Stimulated activated CD4-positive, alpha-beta T cell treated with anti-CD3 and anti-CD28 coated beads, Interleukin-1b, Interleukin-23, amount 100 ng/mL, for 1 hour (primary cell): ENCODE measurements at places on chromosomes 16 and 17.

- no peak for DNase-seq
Observed at GRCh38 chr17:39244016-39244599, 18.4 kb upstream of the STAC2 start.

- DNase-seq = no peak
Observed at GRCh38 chr17:52419229-52419641, 260.7 kb upstream of the CA10 start.

- no peak for DNase-seq
Observed at GRCh38 chr17:32497431-32498205, 10.8 kb downstream of the CDK5R1 start.

DNA sequence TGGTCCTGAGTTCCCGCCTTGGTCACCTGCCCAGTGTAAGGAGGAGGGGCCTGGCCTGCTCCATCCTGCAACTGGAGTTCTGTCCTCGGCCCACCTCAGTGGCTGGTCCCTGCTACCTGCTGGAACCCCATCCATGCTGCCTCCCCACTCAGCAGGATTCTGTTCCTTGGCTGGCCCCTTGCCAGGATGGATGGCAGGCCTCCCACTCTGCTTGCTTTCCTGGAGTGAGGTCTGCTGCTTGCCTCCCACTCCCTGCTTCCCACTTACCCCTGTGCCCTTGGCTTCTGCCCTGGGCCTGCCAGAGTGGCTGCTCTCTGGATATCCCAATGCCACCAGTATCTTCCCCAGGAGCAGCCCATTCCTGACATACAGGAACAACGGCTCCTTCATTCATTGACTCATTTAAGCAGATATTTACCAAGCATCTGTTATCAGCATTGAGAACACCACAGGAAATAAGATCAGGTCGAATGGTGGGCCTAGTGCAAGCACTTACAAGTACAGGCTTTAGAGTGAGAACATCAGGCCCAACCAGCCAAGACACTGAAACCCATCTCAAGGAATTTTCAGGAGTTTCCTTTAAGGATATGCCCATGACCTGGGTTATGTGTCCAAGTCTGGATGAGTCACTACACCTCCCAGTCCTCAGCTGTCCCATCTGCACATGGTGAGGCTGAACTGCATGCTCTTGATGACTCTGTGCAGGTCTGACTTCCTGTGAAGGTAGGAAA lies 17.0 kb upstream of the RPRML start:
- no peak for DNase-seq

DNA sequence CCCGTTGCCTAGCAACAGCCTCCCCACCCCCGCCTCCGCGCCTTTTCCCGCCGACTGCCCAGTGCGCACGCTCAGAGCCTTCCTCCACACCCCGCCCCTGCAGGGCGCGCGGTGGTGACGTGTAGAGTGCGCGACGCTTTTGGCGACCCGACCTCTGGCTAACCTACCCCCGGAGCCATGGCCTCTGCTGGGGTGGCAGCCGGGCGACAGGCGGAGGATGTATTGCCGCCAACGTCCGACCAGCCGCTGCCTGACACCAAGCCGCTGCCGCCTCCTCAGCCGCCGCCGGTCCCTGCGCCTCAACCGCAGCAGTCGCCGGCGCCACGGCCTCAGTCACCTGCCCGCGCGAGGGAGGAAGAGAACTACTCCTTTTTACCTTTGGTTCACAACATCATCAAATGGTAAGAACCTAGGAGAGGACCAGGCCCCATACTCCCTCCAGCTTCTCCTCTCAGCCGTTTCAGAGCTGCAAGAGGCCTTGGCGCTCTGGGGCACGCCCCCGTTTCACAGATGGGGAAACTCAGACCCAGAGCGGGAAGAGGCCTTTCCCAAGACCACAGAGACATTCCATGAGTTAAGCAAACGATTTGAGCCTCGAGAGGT lies at the start of gene MED9:
Gene MED9 (plus strand): TSS at position 136 of the 603 bp plus-strand sequence. CDS start 42 bp downstream, at position 178.
- DNase-seq = peak; percentile 88

- no peak for DNase-seq
Observed at GRCh38 chr17:81251709-81252301, 12.7 kb downstream of the NDUFAF8 start.

DNA sequence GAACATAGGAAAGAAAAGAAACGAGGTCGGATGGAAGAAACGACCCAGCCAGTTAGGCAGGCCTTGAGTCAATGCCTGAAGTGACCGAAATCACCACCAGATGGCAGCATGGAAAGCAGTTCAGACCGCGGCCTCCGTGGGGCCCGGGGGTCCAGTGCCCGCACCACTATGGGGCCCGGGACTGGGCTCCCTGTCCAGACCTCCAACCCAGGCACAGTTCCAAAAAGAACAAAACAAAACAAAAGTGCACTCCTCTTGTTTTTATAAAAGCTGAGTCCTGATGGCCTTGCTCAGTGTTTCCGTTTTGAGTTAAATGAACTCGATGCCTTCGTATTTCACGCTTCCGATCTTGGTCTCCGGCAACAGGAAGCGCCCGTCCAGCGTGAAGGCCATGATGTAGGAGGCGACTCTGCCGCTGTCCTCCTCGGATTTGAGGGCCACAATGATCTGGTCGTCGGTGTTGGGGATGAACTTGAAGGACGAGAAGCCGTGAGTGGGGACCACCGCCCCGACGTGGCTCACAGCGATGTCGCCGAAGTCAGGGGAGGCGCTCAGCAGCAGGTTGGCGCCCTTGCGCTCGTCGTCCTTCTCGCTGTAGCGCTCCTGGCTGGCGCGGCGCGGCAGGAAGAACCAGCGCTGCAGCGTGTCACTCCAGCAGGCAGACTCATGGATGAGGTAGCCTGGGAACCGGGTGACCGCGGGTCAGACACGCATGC lies 13.7 kb upstream of the LGALS3BP start:
- DNase-seq = no peak

GRCh38 chr17:57530508-57530907 lies 214.6 kb downstream of the CCDC182 start:
- DNase-seq = no peak

- DNase-seq = no peak
Observed at GRCh38 chr17:69445132-69445531, 30.6 kb downstream of the MAP2K6 start.

GRCh38 chr16:23420011-23420410 lies 33.0 kb downstream of the COG7 start:
- DNase-seq = no peak

DNA sequence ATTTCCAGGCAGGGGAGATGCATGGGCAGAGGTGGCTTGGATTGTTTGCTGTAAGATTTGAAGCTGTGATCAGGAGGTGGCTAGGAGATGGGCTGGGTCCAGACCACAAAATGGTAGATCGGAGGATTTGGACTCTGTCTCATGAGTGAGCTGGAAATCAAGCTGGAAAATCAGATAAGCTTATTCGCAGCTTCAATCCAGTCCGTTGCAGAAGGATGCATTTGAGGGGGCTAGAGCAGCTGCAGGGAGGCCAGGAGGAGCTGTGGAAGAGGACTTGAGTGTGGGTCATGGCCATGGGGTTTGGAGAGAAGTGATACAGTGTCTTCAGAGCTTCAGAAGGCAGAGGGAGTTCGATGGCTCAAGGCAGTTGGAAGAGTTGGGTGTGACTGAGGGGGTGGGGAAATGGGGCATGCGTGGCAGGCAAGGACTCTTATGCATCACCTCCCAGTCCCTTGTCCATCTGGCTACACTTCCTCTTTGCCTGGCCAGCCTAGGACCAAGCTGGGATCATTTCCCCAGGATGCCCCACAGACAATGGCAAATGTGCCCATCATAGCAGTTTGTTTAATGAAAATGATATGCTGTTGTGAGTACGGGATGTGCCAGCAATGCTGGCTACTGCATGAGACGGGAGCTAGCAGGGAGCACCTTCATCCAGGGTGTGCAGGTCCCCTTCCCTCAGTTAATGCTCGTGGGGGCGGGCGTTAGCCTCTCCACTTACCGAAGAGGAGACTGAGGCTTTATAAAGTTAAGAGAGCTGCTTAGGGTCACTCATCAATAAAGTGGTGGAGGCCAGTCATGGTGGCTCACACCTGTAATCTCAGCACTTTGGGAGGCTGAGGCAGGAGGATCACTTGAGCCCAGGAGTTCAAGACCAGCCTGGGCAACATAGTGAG lies 20.6 kb downstream of the QPRT start:
- no peak for DNase-seq

- no peak for DNase-seq
Observed at GRCh38 chr17:44795928-44796327, 34.2 kb downstream of the GJC1 start.

GRCh38 chr17:69716556-69716955 lies 302.1 kb downstream of the MAP2K6 start:
- no peak for DNase-seq

- no peak for DNase-seq
Observed at GRCh38 chr16:11393861-11394592, 48.8 kb downstream of the RMI2 start.

DNA sequence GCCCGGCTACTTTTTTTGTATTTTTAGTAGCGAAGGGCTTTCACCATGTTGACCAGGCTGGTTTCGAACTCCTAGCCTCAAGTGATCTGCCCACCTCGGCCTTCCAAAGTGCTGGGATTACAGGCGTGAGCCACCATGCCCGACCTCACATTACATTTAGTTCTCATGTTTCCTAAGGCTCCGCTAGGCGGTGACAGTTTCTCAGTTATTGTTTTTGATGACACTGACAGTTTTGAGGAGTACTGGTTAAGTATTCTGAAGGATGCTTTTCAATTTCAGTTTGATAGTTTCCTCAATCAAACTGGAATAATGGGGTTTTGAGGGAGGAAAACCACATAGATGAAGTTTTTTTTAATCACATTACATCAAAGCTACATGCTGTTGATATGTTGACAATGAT lies 1028.5 kb downstream of the CDH8 start:
- no peak for DNase-seq

DNA sequence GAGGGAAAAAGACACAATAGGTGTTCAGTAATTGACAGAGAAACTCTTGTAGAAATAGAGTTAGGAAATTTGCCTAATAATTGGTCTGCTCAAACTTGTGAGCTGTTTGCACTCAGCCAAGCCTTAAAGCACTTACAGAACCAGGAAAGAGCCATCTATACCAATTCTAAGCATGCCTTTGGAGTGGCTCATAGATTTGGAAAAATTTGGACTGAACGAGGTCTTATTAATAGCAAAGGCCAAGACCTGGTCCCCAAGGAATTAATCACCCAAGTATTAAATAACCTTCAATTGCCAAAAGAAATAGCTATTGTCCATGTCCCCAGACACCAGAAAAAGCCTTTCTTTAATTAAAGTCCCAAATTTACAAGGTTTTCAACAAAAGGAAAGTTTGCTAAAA lies 90.3 kb downstream of the EMP2 start:
- no peak for DNase-seq

GRCh38 chr17:48134912-48135480 lies 27.4 kb downstream of the SNX11 start:
- no peak for DNase-seq

GRCh38 chr16:30947859-30948666 lies 805 bp upstream of the ORAI3 start:
- no peak for DNase-seq

GRCh38 chr16:2839650-2840450 lies 9.7 kb downstream of the ZG16B start:
- DNase-seq = no peak

DNA sequence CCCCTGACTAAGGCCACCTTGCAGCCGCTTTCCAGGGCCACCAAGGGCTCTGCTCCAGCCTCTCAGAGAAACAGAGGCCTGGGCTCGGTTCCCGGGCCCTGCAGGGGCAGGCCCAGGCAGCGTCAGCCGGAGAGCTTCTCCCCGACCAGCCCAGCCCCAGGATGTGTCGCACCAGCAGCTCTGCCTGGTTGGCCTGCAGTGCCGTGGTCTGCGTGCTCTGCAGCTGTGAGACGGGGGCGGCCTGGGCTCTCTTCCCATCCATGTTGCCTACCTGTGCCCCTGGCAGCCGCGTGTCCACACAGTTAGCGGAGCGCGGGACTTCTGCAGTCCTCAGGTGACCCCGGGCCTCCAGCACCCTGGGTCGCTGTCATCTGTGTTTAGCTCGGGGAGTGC lies 4.8 kb downstream of the IGFALS start:
- DNase-seq = no peak

DNA sequence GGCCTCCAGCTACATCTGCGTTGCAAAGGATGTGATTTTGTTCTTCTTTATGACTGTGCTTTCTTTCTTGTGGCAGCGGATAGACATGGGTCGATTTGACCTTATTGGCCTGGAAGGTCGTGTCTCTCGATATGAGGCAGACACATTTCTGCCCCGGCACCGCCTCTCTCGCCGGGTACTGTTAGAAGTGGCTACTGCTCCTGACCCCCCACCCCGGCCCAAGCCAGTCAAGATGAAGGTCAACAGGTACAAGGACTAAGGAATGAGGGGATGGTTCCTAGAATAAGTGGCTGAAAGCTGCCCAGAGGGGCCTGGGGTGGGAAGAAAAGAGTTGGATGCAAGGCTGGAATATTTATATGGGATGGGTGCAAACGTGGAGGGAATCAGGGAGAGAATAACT lies 21.1 kb downstream of the SRCAP start:
- DNase-seq = no peak

DNA sequence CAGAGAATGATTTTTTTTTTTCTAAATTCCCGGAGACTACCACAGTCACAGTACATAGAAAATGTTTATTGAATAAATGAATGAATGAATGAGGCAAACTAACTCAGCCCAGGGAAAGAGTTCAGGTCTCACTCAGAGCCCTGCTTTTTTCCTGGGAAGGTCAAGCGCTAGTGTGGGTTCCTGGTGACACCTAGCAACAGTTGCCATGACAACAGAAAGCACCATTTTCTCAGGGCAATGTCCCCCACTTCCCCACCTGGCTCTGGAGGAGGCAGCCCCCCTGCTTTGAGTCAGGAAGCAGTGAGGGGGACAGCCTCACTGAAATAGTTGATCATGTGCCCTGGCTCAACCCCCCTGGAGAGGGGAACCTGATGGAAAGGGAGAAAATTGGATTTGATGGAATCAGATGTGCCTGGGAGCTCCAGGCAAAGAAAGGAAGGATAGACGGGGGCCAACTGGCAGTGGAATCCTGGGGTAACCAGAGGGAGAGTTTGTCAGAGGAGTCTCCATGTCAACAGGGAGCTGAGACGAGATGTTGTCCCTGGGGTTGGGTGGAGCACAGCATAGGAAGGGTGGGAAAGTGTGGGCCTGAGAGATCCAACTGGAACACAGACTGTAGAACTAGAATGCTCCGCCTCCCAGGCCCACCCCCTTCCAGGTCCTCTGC lies 242.2 kb upstream of the CCL2 start:
- DNase-seq = no peak

- no peak for DNase-seq
Observed at GRCh38 chr17:81388091-81388611, 7.1 kb upstream of the BAHCC1 start.

DNA sequence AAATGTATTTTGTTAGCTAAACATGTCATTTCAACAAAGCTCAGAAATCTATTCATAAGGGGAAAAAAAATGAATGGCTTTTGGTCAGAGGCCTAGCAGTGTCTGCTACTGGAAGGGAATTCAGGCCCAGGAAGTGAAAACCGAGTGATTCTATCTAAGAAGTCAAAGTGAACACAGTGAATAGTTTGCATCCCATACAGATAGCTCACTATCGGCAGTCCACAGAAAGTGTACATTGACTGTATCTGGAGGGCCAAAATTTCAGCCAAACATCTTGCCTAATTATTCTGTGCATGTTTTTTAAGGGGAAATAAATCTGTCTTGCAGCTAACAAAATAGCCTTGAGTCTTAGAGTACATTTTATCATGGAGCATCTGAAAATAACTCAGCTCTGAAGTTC lies 214.4 kb upstream of the CACNG5 start:
- DNase-seq = no peak

GRCh38 chr17:18261146-18261515 lies 669 bp downstream of the MIEF2 start:
- peak; percentile 9 for DNase-seq
